ENCODE measurements at places on chromosomes 12 and 14.
A peak's percentile ranks its signal among the peaks of the same experiment; 100 is the strongest.

GRCh38 chr14:84401631-84402030 lies 1128.3 kb upstream of the FLRT2 start:
- DNase-seq, result no peak

- no peak for DNase-seq
Measured at GRCh38 chr12:633731-634130, 29.5 kb downstream of the NINJ2 start.

DNA sequence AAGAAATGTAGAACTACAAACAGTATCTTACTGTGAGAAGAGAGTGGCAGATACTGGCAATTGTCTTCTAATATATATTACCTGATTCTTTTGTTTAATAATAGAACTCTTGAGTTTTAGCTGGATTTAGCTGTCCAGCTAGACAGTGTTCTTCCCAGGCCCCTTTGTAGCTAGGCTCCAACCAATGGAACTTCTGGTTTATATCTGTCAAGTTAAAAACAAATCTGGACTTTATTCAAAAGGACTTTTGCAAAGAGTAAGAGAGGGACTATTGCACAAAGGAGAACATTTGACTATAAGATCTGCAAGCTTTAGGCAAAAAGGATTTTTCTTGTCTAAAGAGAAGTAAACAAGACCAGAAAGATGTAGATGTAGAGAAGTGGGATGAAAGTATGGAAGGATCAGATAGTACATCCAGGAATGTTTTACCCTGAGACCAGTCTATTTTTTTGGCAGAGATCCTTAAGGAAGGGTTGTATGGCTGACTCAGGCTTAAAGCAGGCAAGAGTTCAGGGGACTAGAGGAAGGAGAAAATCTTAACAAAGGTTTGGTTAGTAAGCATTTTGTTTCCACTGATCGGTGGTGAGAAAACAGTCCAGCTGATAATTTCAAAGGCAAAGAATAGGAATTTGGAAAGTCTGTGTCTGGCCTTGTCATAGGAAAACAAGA lies 111.1 kb upstream of the PLEKHA5 start:
- no peak for DNase-seq

DNA sequence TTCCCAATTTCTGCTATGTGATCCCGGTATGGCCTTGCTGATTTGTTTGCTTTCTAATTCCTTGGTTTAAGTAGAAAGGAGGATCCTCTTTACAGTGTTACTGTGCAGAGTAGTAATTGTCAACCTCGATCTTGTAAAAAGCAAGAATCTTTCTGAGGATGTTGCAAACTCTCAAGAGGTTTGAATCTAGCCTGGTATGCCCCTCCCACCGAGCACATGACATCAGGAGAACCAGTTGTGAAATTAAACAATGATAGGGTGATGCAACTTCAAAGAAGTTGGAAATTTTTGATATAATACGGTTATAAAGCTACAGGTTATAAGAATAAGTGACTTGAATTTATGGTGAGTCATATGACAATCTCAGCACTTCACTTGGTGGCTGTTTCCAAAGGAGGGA lies 35.0 kb upstream of the FUT8 start:
- no peak for DNase-seq

GRCh38 chr12:131507094-131507493 lies 203.8 kb upstream of the SFSWAP start:
- DNase-seq, result peak; percentile 45

GRCh38 chr12:31585271-31585670 lies 5.7 kb downstream of the DENND5B start:
- no peak for DNase-seq

GRCh38 chr12:117688446-117688845 lies 280.3 kb downstream of the KSR2 start:
- DNase-seq, result no peak

GRCh38 chr14:64992328-64992885 lies 5.7 kb downstream of the FNTB start:
- DNase-seq, result no peak

- DNase-seq, result no peak
Measured at GRCh38 chr14:36270191-36270590, 50.2 kb downstream of the MBIP start.

- DNase-seq, result no peak
Measured at GRCh38 chr14:104460791-104461651, 118.5 kb upstream of the C14orf180 start.

DNA sequence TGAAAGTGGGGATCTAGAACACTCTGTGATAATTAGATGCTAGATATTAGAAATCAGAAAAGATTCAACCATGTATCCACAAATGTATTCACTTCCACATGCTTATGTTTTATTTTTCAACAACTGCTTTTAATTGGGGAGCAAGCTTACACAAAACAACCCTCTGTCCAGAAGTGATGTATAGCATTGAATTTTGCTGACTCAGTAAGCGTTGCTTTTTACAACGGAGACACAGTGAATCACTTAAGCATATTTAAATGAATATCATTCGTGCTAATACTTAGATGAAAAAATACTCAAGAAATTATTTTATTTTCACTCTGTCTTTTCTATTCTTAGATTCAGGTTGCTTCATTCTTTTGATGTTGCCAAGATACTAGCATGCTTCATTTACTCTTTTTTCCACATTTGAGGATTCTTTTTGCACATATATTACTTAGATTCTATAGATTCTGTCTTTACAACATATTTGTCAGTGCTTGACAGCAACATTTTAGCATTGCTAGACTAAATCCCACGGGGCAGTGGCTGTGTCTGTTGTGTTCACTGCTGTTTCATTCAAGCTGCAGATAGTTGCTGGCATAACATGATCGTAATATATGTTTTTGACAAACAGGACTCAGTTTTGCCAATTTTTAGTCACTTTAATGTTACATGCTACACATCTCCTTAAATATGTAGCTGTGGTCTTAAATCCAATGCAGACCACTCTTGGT lies 1714.4 kb upstream of the SEL1L start:
- DNase-seq, result no peak

DNA sequence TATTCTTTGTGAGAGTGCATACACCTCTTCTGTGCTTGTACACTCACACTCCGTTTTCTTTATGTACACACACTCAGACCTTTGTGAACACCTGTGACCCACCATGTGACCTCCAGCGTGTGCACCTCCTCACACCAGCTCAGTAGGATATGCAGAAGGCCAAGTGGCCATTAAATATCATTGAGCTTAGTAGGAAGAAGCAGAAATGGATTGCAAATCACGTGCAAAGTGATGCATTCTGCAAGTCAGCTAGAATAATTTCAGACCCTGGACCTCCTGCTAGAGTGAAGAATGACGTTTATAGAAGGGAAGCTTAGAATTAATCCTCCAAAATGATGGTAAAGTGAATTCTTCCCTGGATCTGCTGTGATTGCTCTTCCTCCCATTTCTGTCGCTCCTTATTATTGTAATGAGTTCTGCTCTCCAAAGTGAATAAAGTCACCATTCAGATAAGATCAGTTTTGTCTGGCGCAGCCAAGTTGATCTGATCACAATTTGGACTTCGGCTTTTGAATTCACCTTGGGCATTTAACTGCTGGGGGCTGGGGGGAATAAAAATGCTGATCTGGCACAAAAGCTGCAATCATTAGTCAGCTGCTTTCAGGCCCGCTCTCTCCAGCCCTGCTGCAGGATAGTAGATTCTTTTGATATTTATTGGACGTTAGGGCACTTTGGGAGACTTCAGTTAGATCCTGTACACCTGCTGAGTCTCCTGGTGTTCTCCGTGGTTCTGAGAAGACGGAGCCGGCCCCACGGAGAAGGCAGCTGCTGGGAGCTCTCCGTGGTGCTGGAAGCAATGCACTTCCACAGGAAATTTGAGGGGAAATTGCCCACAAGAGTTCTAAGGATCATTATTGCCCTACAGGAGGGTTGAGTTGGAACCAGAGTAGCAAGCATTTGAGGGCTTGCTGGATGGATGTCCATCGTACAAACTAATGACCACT lies 12.4 kb upstream of the NRXN3 start:
- DNase-seq, result no peak

GRCh38 chr12:5187136-5187535 lies 143.5 kb downstream of the KCNA5 start:
- DNase-seq, result no peak

GRCh38 chr12:84627593-84627992 lies 285.0 kb downstream of the SLC6A15 start:
- no peak for DNase-seq

GRCh38 chr14:51849097-51849496 lies 11.3 kb upstream of the GNG2 start:
- no peak for DNase-seq
